Activated CD4-positive, alpha-beta T cell treated with anti-CD3 and anti-CD28 coated beads, Interleukin-2, amount 10 ng/mL, durations not matched to agents 24 days and 14 days (primary cell): ENCODE measurements at places on chromosomes 12 and 14. TPM values are rescaled to one million over a fixed set of nuclear protein-coding genes. Genes with fewer than 3 reads are reported as not detected.

- H3K4me3 ChIP-seq, result no peak overlapping the region
- no peaks in the 10 kb centered on the region for H3K27me3 ChIP-seq
- H3K4me1 ChIP-seq, result peaks cover 52% of the 10 kb centered on the region
- peaks cover 20% of the 10 kb centered on the region for H3K36me3 ChIP-seq
Observed at GRCh38 chr12:12734054-12734453, 16.9 kb downstream of the CDKN1B start.

GRCh38 chr14:76541594-76542219 is 165.8 kb downstream of the ESRRB start:
- no peaks in the 10 kb centered on the region for H3K4me1 ChIP-seq
- no peak overlapping the region for H3K27ac ChIP-seq
- peaks cover 10% of the 10 kb centered on the region for H3K27me3 ChIP-seq
- H3K4me3 ChIP-seq, result no peak overlapping the region
- no peak for DNase-seq
- no peaks in the 10 kb centered on the region for H3K36me3 ChIP-seq

DNA sequence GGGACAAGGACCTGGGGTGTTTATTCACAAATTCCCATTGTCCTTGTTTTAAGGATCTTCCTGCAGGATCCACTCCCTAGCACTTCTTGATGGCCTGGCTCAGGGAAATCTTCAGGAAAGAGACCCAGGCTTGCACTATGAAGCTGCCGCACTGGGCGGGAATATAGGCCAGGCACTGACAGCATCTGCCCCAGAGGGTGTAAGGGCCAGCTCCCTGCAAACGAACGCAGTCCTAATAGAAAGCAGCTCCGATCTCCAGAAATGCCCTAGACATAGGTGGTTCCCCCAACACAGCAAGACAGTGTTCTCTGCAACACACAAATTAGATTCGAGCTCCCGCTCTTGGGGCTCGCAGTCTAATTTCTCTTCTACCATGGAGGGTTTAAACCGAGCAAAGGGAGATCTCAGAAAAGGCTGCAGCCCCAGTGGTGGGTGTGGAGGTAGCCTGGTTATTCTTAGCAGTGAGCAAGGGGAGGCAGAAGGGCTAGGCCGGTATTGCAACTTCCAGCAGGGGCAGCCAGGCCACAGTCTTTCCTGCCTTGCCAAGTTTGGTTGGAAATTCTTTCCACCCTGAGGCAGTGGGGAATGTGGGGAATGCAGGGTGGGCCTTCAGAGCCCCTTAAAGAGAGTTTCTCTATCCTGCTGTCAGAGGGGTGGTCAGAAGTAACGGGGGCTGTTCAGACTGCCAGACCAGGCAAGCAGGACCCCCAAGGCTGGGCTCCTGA is 16.1 kb upstream of the WSCD2 start:
- no peaks in the 10 kb centered on the region for H3K4me1 ChIP-seq
- H3K27ac ChIP-seq, result no peak overlapping the region
- peaks cover 8% of the 10 kb centered on the region for H3K27me3 ChIP-seq
- H3K36me3 ChIP-seq, result no peaks in the 10 kb centered on the region

- no peak overlapping the region for H3K27ac ChIP-seq
- H3K4me1 ChIP-seq, result peaks cover 5% of the 10 kb centered on the region
- no peak for DNase-seq
Observed at GRCh38 chr12:68975811-68976210, 42.8 kb upstream of the CPM start.

DNA sequence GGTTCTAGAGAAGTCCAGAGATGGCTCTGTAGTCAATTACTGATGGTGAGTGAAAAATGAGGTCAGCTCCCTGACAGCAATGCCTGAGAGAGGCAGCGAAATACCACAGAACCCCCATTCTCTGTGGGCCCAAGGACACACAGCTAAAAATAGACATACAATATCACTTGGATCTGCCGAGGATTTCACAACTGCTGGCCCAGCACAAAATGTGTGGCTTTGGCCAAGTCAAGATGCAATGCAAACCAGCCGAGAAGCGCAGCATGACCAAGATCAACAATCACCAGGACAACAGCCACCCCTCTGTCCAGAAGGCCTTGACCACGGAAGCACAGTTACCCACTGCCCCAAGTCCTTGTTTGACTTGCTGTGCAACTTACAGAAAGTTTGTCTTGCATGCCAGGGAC is 52.2 kb downstream of the CKAP4 start:
- peaks cover 1% of the 10 kb centered on the region for H3K27me3 ChIP-seq
- no peak overlapping the region for H3K4me3 ChIP-seq
- H3K27ac ChIP-seq, result no peak overlapping the region
- DNase-seq, result no peak
- no peaks in the 10 kb centered on the region for H3K36me3 ChIP-seq
- H3K4me1 ChIP-seq, result no peaks in the 10 kb centered on the region

GRCh38 chr12:95738024-95738611 is 52.4 kb downstream of the NTN4 start:
- H3K27ac ChIP-seq, result no peak overlapping the region
- no peak overlapping the region for H3K4me3 ChIP-seq
- no peak for DNase-seq
- H3K4me1 ChIP-seq, result no peaks in the 10 kb centered on the region
- H3K27me3 ChIP-seq, result peaks cover 3% of the 10 kb centered on the region

GRCh38 chr14:41608681-41609390 is 2.2 kb downstream of the LRFN5 start:
- peaks cover 68% of the 10 kb centered on the region for H3K27me3 ChIP-seq
- peaks cover 4% of the 10 kb centered on the region for H3K4me1 ChIP-seq
- no peak for DNase-seq
- no peak overlapping the region for H3K27ac ChIP-seq
- no peaks in the 10 kb centered on the region for H3K36me3 ChIP-seq

Gene ANO4
- total RNA-seq, result not detected in 2 replicates

Gene ITPR2
- 46.0 and 46.2 TPM in 2 replicates for total RNA-seq

GRCh38 chr14:28652782-28653181 is 113.8 kb upstream of the FOXG1 start:
- DNase-seq, result no peak
- no peak overlapping the region for H3K27ac ChIP-seq
- no peak overlapping the region for H3K4me3 ChIP-seq

DNA sequence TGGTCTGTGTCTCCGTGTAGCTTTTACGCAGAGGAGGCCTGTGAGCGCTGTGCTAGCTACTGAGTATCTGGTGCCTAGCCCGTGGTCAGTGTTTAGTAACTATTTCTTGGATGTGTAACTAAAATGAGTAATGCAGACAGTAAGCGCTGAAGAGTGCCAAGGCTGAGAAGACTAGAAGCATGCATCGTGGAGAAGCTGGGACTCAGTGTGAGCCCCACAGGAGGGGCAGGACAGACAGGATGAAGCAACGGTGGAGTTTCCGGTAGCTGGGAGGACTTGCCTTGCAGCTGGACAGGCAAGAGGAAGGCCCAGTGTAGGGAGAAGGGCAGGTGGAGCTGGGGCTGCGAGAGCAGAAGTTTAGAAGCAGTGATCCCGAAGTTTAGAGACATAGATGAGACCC is 233.4 kb upstream of the FKBP4 start:
- no peaks in the 10 kb centered on the region for H3K36me3 ChIP-seq
- H3K27ac ChIP-seq, result no peak overlapping the region
- peaks cover 21% of the 10 kb centered on the region for H3K27me3 ChIP-seq
- H3K4me3 ChIP-seq, result no peak overlapping the region
- no peaks in the 10 kb centered on the region for H3K4me1 ChIP-seq

GRCh38 chr14:40464531-40464930 is 1032.3 kb upstream of the FBXO33 start:
- no peak overlapping the region for H3K27ac ChIP-seq
- no peaks in the 10 kb centered on the region for H3K4me1 ChIP-seq
- no peaks in the 10 kb centered on the region for H3K36me3 ChIP-seq
- H3K27me3 ChIP-seq, result no peaks in the 10 kb centered on the region
- H3K4me3 ChIP-seq, result no peak overlapping the region

GRCh38 chr12:79347866-79348265 is 342.9 kb downstream of the PAWR start:
- no peaks in the 10 kb centered on the region for H3K4me1 ChIP-seq
- H3K27ac ChIP-seq, result no peak overlapping the region
